ENCODE measurements at places on chromosomes 7 and 10.

DNA sequence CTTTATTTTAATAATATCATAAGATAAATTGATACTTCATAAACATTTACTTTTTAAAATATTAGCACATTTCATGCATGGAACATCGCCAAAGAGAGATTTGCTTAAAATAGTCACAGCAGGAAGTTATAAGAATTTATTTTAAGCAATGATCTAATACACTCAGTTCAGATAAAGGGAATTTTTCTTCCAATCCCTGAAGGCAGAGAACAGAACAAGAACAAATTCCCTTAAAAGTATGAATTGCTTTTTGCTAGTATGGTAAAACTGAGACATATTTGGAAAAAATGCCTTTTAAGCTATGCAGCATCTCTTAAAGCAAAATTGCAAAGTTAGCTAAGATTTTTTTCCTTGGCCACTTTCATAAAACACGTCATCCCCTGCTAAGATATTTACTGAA is 91.0 kb downstream of the SEMA3D start:
- DNase-seq: no peak

DNA sequence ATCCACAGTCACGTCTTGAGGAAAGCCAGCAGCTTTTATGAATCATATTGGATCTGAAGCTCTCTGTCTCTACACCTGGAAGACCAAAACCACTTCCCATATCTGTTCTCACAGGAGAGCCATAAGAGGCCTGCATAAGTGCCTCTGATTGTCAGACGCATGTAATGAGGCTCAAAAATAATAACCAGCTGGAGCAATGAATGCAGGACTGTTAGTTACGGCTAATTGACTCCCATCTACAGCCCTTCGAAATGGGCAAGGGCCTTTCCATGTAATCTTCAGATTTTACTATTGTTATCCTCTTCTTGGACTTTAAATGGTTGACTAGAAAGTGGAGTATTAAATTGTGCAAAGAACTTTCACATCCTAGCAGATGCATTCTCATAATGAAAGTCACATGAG is 4.4 kb upstream of the SEMA3C start:
- peak; percentile 67 for DNase-seq

DNA sequence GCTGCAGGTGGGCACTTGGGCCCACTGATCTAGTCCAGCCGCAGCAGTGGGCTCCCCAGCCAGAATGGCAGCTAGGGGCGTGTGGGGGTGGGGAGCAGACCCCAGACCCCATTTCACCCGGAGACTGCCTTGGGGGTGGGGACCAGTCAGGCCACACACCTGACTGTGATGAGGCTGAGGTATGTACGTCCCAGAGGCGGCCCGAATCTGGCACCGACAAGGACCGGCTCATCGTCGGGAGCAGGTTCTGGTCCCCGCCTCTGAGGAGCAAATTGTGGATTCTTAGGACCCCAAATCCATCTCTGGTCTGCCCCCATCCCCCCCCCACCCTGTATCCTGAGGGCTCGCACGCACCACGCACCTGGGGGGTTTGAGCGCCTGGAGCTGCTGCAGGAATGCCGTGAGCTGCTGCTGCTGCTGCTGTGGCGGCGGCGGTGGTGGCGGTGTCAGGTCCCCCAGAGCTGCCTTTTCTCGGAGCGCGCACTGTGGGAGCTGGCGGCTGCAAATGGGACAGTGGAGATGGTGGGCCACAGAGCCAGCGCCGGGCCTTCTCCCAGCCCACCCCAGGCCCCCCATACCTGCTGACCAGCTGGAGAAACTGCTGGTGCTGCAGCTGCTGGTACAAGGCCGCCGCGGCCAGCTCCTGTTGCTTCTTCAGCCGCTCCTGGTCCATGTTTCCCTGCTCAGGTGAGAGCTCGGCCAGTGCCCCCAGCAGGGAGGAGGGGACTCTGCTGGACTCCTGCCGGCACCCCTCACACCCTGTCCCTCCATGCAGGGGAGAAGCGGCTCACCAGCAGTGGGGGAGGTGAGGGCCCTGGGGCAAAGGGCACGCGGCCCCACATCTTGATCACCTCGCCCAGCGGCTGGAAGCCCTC is 10.2 kb downstream of the GIGYF1 start:
- DNase-seq: no peak

GRCh38 chr10:35927341-35927740 is 285.2 kb upstream of the FZD8 start:
- DNase-seq: no peak

DNA sequence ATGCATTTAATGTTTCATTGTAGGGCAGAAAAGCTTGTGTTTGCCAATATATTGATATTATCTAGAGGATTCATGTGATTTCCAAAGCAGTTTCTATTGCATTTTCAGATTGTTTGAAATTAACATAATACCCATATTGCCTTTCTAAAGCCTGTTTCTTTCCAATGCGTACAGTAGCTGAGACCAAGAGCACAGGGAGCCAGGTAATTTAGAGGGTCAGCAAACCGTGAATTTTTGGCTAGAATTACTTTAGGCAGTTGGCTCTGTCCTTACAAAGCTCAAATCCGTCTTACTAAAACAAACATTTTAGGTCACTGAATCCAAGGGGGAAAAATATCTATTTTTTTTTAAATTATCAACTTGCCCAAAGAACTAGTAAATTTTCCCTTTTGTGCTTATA is 604.9 kb upstream of the ADARB2 start:
- DNase-seq: no peak

GRCh38 chr7:28245123-28245878 is 64.7 kb upstream of the JAZF1 start:
- no peak for DNase-seq

DNA sequence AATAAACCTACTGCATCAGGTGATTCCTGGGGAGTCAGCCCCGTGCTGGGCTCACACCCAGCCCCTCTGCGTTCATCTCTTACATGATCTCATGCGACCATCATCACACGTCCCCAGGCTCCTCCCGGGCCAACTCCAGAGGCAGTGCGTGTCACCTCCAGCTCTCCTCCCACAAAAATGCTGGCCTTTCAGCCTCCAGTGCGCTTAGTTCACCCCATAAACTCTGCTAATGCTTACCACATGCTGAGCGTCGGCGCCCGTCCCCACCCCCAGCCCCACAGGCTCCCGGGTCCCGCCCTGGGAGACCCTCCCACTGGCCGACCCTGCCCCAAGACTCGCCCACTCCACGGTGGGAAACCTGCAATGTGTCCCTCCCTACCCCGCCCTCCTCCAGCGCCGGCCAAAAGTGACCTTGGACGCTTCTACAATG is 816 bp upstream of the SDK1 start:
- no peak for DNase-seq

GRCh38 chr7:123230603-123231002 is 30.8 kb upstream of the SLC13A1 start:
- no peak for DNase-seq

DNA sequence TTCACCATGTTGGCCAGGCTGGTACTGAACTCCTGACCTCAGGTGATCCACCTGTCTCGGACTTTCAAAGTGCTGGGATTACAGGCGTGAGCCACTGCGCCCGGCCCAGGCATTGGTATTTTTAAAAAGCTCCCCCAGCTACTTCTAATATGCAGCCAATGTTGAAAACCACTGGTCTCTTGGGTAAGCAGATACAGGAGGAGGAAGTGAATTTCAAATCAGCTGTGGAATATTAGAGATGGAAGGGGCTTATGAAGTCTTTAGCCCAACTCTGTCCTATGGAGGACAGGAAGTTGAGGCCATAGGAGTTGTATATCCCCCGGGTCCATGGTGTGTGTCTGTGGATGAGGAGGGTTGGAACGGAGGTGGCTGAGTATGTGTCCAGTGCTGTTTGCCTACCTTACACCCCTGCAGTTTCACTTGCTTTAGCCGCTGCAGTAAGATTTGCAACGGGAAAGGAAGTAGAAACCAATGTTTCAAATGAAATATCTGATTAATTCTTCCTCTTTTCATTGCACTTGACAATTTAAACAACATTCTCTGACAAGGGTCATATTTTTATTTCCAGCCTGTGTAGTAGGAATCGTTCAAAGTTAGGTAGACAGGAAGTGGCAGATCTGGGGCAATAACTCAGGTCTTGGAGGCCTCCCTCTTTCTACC is 3.4 kb downstream of the PDE6C start:
- DNase-seq: no peak

GRCh38 chr7:4135301-4135700 is 546.8 kb upstream of the FOXK1 start:
- DNase-seq: no peak

DNA sequence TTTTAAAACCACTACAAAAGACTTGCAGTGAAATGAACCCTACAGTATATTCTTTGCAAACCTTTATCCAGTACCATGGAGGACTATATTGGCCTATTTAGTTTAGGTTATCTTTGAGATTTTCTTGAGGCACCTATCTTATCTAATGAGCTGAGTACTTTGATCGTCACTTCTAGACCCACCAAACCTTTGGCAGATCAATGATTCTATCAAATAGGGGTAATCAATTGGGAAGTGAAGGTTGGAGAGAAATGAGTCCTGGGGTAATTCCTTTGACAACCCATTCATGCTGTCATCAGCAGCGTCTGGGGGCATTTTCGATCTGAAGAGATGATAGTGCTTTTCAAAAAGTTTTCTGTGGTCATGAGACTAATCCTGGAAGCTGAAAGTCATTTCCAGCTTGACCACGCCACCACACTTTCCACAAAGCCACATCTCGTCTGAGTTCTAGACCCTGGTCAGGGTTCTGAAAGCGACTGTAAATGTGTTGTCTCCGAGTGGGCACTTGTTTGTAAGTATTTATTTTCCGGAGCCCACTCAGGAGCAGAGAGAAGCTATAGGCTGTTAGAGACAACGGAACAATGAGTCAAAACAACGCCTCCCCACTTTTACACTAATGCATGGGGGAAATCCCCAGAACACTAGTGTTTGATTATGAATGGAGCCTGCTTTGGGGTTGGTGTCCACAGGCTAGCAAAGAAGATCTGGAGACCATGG is 4.8 kb downstream of the EGR2 start:
- DNase-seq: no peak

- no peak for DNase-seq
These were observed 207.9 kb downstream of the PAXIP1 start for GRCh38 chr7:154795014-154795413.

DNA sequence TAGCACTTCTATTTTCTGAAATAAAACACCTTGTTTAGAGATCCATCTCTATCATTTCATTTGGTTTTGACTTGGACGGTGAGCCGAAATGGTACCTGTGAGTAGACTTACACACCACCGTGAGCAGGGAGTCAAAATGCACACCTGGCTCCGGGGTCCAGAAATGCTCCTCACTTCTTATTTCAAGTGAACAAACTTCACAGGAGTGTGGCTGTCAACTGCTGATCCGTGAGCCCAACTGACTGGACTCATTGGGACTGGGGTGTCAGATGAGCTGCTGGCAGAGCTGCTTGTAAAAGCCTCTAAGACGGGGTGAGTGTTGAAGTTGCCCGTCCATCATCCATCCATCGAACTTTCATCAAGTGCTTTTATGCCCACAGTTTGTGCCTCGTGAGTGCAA is 435.5 kb downstream of the GLRX3 start:
- no peak for DNase-seq

- peak; percentile 64 for DNase-seq
These were observed 39.5 kb upstream of the INSIG1 start for GRCh38 chr7:155258226-155258560.

- no peak for DNase-seq
These were observed 1120.6 kb downstream of the SORCS1 start for GRCh38 chr10:106043863-106044262.

DNA sequence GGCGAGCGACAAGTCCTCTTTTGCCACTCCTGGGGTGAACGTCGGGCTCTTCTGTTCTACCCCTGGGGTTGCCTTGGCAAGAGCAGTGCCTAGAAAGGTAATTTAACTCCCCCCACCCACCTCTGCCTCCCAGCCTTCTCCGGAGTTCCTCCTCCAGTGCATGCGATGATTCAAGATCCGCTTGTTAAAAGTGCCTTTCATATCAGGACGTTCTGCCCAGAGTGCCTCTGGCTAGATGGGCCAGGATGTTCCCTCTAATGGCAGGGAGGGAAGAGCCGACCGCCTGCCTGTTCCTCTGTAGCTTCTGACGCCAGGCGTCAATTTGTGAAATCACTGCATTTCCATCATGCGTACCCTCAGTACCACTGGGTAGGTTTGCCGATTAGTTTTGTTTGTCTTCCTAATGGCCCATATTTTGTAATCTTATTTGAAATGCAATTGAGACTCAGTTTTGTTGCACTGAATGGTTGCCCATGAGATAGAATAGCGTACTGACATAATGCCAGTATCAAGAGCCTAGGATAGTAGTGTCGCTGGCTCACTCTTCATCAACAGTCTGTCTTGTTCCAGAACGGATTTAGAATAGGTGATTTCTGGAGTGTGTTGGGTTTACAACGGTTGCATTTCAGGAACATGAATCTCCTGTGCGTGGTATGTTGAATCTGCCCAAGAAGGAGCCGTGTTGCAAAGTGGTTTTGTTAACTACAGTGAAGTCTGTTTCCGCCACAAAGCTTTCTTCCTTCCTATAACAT is 13.5 kb downstream of the ECHDC3 start:
- no peak for DNase-seq

GRCh38 chr7:12889391-12889790 is 202.0 kb downstream of the ARL4A start:
- DNase-seq: no peak

DNA sequence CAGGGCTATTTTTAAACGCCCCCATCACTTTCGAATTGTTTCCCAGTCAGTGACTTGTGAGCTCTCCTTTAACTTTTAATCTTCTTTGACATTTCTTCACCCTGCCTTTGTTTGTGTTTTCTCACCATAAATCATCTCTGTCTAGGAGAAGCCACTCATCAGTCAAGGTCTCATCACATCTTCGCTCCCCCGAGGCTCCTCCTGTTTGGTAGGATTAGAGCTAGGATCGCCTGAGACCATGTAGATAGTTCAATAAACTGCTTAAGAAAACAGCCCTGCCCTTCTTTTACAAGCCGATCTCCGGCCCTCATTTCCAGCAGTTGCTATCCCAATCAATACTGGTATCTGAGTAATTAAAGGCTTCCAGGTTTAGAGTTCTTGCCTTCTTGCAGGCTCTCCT is 472.8 kb upstream of the ADARB2 start:
- no peak for DNase-seq

- DNase-seq: no peak
These were observed 614.7 kb downstream of the PTPRN2 start for GRCh38 chr7:157972914-157973313.

GRCh38 chr10:61847640-61848039 is 53.9 kb upstream of the ARID5B start:
- no peak for DNase-seq

DNA sequence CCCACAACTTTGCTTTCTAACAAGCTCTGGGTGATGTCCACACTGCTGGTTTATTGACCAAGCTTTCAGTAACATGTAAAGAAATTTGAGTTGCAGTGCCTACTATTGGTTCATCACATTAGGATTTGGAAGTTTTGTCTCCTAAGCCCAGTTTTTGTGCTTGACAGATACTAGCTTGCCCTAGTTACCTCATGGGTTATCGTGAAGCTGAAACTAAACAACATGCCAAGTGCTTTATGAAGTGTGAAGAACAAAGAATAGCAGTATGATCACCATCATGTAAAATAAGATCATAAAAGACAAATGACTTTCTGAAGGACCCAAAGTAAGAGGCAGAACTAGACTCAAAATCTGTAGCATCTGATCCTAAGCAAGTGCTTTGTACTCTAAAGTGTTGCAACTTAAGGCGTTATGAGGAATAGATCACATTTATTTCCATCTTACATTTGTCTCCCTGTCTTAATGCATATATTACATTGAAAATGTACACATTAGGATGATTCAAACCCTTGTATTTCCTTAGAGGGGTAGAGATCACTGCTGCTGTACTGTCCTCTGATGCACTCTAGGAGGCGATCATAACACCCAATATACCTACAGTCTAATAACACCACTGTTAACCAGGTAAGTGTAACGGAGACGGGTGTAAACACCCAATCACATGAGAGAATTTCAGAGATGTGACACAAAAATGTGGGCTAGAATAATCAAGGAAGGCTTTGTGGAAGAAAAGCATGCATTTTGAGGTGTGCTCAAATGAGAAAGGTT is 71.3 kb downstream of the NRCAM start:
- DNase-seq: peak; percentile 12

Data from bronchial epithelial cell (primary cell).